ENCODE measurements at places on chromosomes 7 and 10. TPM values are rescaled to one million over a fixed set of nuclear protein-coding genes. Genes with fewer than 3 reads are reported as not detected.

Gene PPP1R9A
- total RNA-seq = 3.6 TPM

Gene ZPBP
- total RNA-seq = not detected

Gene PHYHIPL
- 0.53 TPM for total RNA-seq

Gene SAMD9L
- total RNA-seq = 0.55 TPM

Gene CTAGE4
- not detected for total RNA-seq

Gene MSMB
- not detected for total RNA-seq

Gene PON1
- 1.6 TPM for total RNA-seq

Gene ACSM6
- not detected for total RNA-seq

Gene EIF4EBP2
- 13.6 TPM for total RNA-seq

Gene IMPDH1
- total RNA-seq = 150 TPM

Gene STRIP2
- total RNA-seq = 6.5 TPM

Gene ITGB8
- total RNA-seq = 1.4 TPM

Gene SLC26A5
- not detected for total RNA-seq

Gene UNCX
- total RNA-seq = not detected

Gene NUTM2E
- 0.43 TPM for total RNA-seq

Gene TMEM236
- 0.03 TPM for total RNA-seq

Gene JCAD
- total RNA-seq = 22.0 TPM

Gene OR6V1
- not detected for total RNA-seq

Gene IFIT1B
- not detected for total RNA-seq

Gene FAM131B
- total RNA-seq = 0.28 TPM

Gene CYP2C18
- 0.06 TPM for total RNA-seq

Gene ZNF138
- 3.0 TPM for total RNA-seq

Gene TCAF2
- 1.4 TPM for total RNA-seq

Gene OR2A5
- total RNA-seq = not detected

Gene ARL5B
- 7.3 TPM for total RNA-seq

Gene PTN
- not detected for total RNA-seq

Gene IFIT1
- 5.4 TPM for total RNA-seq

Gene RARRES2
- total RNA-seq = not detected

Gene SYT15B
- total RNA-seq = 3.6 TPM

Gene RGS10
- 51.5 TPM for total RNA-seq

Gene C1QL3
- not detected for total RNA-seq

Gene NUTM2B
- 0.19 TPM for total RNA-seq

Gene LBX1
- not detected for total RNA-seq

Gene GCK
- 0.05 TPM for total RNA-seq

Gene ADAM12
- 4.0 TPM for total RNA-seq

Gene CALN1
- total RNA-seq = not detected

Gene ACHE
- total RNA-seq = 2.3 TPM

Gene TMEM178B
- total RNA-seq = 1.5 TPM

Gene SYT15
- 3.0 TPM for total RNA-seq

Gene SMKR1
- 8.4 TPM for total RNA-seq

Gene FAM171A1
- 19.8 TPM for total RNA-seq

Gene LRRC17
- total RNA-seq = 0.09 TPM

Gene MOGAT3
- total RNA-seq = not detected

Gene C10orf105
- not detected for total RNA-seq

Gene PNLIPRP3
- 0.03 TPM for total RNA-seq

Gene GNGT1
- not detected for total RNA-seq

Gene PRRT4
- total RNA-seq = 0.24 TPM

Gene HYAL4
- not detected for total RNA-seq

Gene ELMO1
- 3.4 TPM for total RNA-seq
